ELR (cell line): ENCODE measurements at places on chromosomes 7 and 10.

DNA sequence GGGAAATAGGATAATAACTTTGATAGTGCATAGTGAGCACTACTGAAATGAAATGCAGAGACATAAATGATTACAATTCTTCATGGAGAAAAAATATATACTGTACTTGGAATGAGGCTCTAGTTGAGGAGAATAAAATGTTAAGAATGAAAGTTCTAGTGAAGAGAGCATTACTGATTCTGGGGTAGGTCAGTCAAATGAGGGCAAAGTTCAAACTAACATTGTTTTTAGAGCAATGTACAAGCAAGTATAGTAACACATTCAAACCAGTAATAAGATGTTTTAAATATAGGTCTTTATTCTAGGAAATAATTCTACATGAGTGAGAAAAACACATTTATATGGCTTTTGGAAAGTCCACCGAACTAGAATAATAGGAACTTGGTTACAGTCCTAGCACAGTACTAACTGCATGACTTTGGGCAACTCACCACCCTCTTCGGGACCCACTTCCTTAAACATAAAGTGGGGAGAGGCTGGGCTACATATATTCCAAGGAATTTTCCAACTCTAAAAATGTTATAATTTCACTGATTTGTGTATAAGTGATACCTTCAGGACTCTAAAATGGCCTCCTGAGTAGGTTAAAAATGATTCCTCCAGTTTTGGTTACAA, 86.4 kb downstream of the CDK6 start:
- no peak for DNase-seq

GRCh38 chr7:108285003-108285368, 154.8 kb upstream of the LAMB4 start:
- no peak for DNase-seq

DNA sequence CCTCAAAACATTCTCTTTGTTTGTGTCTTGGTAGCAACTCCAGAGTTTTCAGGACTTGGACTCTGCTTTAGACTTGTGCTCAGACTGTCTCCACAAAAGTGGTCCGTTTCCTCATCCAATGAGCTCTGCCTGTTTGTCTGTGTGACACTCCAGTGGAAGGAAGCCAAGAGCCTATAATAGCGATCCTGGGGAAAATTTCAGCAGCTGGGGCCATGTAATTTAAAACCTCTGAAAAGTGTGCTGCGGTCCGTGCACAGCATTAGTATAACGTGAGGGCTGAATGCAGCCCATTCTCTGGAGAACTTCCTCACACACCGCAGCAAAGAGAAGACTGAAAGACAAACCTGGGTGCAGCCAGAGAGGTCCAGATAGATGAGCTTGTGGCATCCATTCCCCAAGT, at the start of gene LRRC17:
TSS of gene LRRC17 (plus strand) at position 259 of the 400 bp plus-strand sequence. CDS start 20,914 bp downstream, outside the sequence.
- DNase-seq = peak; percentile 75

- no peak for DNase-seq
Measured at GRCh38 chr10:105611244-105611798, 970.2 kb downstream of the SORCS3 start.

DNA sequence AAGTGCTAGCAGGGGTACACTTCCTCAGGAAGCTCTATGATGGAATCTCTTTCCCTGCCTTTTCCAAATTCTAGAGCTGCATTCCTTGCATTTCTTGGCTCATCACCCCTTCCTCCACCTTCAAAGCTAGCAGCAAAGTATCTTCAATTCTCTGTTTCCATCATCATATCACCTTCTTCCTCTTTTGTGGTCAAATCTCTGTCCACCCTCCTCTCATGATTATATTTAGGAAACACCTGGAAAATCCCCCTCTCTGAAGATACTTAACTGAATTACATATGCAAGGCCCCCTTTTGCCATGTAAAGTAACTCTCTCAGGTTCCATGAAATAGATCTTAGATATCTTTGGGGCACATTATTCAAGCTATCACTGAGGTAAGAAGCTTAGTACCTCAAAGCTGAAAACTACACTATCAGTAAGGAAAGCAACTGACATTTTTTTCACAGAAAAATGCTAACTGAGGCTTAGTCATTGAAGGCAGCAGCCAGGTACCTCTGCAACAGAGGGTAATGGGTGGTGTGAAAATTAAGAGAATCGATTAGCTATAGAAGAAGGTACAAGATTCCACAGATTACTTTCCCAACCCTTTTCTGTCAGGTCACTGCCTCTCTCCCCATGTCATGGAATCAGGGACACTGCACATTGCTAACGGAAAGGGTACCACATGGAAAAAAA, 197.3 kb downstream of the MACC1 start:
- no peak for DNase-seq

DNA sequence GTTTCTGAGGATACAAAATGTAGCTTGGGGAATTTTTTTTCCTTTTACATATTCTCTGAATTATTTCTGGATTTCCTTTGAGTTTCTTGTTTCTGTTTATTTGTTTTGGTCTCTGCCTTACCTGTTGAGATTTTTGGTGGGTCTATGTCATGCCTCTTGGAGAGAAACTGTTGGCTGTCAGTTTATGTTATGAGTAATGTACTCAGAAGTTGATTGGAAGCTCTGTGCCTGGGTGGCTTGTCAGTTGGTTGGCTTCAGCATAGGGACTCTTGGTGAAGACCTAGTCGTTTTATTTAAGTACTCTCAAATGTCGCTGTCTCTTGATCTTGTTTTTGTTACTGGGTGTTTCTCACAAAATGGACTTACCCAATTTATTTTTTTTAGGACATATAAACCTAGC, 132.4 kb downstream of the CDK14 start:
- no peak for DNase-seq

DNA sequence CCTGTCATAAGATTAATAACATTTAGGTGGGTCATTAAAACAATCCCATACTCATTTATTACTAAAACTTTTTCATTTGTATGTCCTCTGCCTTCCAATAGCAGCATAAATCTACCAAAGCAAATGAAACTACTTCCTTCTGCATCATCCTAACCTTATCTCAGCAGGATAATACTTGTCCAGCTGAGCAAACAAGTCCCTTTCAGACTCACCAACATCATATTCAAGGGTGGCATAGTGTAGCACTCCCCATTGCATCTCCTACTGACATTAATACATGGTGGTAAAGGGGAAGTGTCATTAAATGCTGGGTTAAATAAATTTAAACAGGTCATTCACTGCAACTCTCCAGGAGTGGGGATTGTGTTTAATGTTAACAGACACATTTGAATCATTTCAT, 3.4 kb upstream of the MINDY3 start:
- DNase-seq = no peak

GRCh38 chr7:142771353-142771723, 568 bp downstream of the PRSS2 start:
- no peak for DNase-seq

GRCh38 chr10:93061594-93062513, 1.3 kb downstream of the CYP26C1 start:
- no peak for DNase-seq

GRCh38 chr7:39042670-39043069, 65.0 kb downstream of the POU6F2 start:
- no peak for DNase-seq

DNA sequence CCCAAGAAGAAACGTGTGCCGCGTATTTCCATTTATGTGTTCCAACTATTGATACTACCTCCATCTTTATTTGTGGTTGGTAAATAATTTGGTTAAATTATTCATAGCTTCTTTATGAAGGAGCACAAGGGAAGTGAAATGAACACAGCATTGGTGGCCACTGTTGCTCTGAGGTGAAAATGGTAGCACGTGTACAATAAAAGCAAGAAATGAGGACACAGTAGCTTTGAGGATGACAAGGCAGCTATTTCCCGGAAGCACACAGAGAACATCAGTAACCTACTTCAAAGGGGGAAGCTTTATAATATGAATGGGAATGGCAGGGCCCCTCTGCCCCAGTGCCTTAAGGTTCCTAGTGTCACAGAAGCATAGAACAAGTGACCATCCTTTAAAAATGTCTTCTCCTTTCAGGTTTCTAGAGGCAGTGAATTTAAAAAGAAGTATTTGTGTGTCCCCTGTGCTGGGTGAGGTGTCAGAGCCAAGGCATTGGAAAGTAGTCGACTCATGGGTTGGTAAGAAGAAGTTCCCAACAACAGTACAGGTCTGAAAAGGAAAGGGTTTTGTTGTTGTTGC, 78.8 kb downstream of the SGMS1 start:
- DNase-seq = no peak

DNA sequence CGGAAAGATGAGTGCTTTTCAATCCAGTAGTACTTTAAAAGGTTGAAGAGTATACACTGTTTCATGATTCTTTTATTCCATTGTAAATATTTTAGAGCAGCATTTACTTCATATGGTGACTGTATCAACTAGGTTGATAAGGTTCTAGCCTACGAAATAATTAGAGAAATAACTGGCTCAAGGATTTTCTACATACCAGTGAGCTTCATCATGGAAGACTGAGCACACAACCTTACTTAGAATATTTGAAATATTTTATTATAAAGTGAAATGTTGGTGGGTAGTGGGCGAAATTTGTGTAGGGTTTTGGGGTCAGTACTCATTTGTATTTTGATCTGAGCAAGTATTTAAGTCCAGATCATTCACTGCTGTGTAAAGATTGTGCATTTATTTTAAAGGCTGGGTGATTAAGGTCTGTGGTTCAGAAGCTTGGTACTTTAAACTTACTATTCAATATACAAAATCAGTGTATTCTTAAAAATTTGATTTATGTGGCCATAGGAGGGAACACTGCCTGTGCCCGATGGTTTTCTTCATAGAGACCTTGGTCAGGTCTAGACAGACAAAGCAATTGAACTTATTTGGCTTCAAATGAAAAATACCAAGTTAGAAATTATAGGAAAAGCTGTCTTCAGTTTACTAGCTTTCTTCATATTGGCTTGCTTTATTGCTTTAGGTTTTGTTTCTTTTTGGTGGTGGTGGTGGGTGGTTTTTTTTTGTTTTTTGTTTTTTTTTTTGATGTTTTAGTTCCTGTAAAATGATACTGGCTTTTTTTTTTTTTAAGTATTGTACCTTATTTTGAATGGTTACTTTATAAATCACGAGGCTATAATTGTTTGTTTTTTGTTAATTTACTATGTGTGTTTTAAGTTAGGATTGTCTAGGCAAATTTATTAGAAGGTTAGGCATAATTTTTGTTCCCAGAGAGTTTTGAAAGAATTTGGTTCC, 3.0 kb downstream of the KMT2E start:
- DNase-seq = peak; percentile 65

- peak; percentile 39 for DNase-seq
Measured at GRCh38 chr10:119724593-119725516, 995 bp upstream of the INPP5F start.

DNA sequence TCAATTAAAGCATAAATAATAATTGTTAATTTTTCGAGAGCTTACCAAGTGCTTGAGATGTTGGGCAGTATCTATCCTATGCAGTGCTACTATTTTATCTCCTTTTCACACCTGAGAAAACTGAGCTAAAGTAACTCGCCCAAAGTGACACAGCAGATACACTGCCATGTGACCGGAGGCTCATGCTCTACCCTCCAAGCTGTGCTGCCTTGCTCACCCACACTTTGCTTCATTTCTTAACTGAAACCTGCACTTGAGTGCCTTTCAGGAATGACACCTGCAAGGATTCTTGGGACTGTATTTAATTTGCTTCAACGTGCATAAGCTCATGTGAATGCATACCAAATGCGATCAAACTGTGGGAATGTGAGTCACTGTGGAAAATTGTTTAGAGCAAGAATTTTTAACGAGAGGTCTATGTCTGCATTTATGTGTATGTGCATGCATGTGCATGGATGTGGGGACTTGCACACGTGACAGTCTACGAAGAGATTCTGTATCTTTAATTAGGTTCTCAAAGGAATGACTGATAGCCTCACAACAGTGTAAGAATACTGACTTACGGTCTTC, 119.2 kb downstream of the ADCYAP1R1 start:
- no peak for DNase-seq

GRCh38 chr7:148474481-148475025, 116.0 kb upstream of the C7orf33 start:
- DNase-seq = no peak
